Activated naive CD4-positive, alpha-beta T cell treated with anti-CD3 and anti-CD28 coated beads, Interleukin-2, amount 50 U/mL, for 16 hours (primary cell): ENCODE measurements at places on chromosomes 11 and 22.

GRCh38 chr22:48619721-48620120 lies 1208.0 kb downstream of the BRD1 start:
- no peak for DNase-seq

DNA sequence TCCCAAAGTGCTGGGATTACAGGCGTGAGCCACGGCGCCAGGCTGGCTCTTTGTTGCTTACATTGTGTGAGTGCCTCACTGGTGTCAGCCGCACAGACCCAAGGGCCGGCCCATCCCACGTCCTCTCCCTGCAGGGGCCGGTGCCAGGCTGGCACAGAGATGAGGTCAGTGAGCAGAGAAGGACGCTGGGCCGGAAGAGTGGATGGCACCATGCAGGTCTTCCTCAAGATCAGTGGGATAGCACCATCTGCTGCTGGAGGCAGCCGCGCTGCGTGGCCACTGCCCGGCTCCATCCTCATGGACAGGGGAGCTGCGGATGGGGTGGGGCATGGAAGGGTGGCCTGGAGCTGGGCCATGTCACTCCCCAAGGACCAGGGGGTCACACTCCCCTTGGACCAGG lies 22.0 kb upstream of the FGF4 start:
- DNase-seq = no peak

DNA sequence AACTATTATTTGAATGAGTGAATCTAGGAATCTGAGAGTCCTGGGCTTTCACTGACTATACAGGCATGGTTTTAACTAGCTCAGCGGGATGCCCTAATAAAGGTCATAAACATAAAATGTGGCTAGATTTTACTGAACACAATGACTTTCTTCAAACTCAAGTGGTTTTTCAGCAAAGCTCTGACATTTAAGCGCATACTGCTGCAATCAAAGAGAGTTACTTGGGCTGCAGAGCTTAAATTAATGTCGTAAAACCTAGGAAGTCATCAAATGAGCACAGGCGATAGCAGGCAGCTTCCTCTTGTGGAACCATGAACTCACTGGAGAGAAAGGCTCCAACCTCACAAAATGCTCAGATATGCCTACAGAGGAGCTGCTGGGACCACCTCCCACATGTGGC lies 6.7 kb downstream of the CSNK2A3 start:
- no peak for DNase-seq

- DNase-seq = no peak
Observed at GRCh38 chr11:115903179-115903578, 399.0 kb upstream of the CADM1 start.

DNA sequence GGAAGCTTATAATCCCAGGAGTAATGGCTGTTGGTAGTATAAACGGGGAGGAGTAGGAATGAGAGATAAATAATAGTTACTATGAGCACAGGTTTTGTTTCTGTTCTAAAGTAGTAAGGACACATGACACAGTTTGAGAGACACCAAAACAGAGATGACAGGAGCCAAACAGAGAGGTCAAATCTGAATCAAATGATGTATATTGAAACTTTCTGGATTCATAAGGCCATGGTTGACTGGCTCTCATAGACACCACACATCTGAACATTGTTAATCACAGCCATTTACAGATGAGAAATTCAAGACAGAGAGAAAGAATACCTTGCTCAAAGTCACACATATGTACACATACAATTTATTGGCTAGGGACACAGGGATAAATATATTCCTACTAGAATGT lies 63.4 kb upstream of the UCP3 start:
- DNase-seq = no peak

DNA sequence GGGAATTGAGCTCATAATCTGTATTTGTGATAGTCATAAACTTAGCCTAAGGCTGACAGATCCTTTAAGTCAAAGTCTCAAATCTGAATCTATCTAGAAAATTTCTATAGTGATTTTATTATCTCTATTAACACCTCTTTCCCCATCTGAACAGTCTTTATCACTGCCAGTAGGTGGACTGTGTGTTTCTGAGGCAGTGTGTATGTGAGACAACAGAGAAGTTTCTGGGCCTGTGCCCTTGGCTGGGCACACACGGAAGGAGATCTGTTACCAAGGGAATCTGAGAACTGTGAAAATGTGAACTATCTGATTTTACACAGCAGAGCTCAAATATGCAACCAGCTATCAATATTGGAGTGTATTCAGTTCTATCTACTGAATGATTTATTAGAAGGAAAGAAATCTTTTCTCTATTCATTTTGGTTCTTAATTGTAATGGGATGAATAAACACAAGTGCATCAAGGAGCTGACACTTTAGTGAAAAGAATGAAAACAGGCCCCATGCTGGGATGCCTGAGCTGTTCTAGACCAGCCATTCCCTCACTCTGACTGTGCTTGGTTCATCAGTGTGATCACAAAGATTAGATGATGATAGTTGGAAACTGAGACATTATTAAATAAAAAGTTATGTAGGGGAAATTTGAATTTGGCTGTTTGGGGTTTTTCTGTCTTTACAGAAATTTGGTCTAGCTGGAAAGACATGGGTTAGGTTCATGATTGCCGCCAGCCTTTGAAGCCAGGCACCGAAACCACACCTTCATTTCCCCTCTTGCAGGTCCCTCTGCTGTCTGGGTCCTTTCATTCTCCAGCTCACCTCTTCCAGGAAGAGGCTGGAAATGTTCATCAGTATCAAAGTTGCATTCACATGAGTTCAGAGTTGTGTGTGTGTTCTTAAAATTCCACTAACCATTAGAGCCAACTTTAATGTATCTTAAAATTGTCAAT lies 68.1 kb downstream of the LIF start:
- DNase-seq = peak; percentile 57

GRCh38 chr11:46902694-46903093 lies 15.7 kb downstream of the LRP4 start:
- DNase-seq = no peak

DNA sequence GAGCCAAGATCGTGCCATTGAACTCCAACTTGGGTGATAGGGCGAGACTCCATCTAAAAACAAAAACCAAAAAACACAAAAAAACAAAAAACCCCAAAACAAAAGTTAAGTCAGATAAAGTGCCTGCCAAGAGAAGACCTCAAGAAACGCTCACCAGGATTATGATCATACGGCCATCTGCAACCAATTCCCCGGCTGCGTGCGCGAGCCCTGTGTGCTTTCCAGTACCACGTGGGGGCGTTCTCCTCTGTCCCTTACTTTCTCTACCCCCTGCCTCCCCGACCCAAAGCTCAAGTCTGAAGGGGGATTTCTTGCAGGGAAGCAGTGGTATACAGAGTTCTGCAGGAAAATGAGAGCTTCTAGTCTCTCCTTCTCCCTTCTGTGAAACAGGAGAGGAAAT lies 10.5 kb upstream of the RPS19BP1 start:
- DNase-seq = no peak

- no peak for DNase-seq
Observed at GRCh38 chr22:49244466-49245420, 582.9 kb downstream of the BRD1 start.

DNA sequence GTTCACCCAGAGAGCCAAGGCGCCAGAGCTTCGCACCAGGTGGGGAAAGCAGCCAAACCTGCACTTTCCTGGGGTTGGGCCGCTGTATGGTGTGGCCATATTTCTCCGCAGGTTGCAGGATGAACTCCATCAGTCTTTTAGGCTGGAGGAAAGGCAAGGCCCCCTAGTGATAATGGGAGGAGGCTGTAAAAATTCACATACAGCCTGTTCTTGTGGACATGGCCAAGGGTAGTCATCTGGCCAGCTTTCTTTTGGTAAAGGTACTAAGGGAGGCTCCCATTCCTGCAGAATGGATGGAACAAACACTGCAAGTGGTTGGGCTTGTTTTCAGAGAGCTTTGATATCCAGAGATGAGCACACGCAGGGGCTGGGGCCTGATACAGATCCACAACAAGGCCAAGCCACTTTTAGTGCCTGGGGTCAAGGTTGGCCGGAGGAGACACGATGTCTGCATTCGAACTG lies 29.6 kb downstream of the C22orf31 start:
- DNase-seq = no peak

GRCh38 chr11:108960501-108960900 lies 295.6 kb downstream of the DDX10 start:
- DNase-seq = no peak

- no peak for DNase-seq
Observed at GRCh38 chr22:44532552-44532951, 34.5 kb upstream of the RTL6 start.

DNA sequence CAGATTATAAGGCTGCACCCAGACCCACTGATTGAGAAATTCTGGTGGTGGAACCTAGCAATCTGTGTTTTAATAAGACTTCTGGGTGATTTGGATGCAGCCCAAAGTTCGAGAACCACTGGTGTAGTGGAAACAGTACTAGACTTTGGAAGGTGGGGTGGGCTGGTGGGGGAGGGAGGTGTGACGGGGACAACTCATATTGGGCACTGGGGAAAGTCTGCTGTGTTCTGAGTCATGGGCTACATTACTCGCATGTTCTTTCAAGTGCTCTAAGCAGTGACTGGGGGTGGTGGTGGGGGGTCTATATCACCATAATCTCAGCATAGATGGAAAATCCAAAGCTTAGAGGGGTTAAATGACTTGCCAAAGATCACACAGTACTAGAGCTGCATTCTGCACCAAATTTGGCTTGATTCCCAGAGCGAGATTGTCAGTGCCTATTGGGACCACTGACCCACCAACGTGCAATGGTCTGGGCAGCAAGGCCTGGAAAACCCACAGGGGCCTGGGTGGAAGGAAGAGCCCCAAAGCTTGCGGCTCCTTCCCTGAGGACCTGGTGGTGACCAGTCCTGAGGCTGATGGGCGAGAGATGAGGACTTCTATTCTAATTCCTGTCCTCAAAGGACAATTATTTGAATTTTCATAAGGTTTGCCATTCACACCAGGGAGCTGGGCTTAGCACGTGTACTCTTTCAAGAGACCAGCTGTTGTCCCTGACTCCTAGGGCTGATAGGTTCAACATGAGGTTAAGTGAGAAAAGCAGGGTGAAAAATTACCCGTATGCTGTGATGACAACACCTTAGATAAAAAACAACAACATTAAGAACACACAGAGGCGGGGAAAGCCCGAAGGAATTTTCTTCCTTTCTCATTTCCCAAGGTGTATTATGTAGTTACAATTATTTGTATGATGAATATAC lies 77.5 kb upstream of the NARS2 start:
- peak; percentile 40 for DNase-seq

GRCh38 chr11:72577271-72577721 lies 96.9 kb downstream of the PDE2A start:
- DNase-seq = no peak

DNA sequence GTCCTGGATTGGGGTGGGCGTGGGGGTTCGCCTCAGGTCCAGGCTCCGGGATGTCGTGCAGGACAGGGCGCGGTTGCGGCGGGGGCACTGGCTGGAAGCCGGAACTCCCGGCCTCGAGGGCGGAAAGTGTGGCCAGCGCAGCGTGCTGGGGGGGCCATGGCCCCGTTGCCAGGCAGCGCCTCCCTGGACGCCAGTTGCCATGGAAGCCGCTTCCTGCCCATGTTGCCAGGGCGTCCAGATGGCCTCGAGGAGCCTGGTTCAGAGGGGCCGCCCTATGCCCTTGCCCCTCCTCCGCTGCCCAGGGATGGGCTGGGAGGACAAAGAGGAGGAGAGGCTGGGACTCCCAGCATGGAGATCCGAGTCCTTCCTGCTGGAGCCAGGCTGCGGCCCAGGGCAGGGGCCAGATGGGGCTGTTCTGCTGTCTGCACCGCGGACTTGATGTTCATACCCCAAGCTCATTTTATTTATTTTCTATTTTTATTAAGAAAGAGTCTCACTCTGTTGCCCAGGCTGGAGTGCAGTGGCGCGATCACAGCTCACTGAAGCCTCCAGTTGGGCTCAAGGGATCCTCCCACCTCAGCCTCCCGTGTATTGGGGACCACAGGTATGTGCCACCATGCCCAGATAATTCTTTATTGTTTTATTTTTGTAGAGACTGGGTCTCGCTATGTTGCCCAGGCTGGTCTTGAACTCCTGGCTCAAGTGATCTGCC lies 4.6 kb upstream of the CCDC188 start:
- DNase-seq = no peak

DNA sequence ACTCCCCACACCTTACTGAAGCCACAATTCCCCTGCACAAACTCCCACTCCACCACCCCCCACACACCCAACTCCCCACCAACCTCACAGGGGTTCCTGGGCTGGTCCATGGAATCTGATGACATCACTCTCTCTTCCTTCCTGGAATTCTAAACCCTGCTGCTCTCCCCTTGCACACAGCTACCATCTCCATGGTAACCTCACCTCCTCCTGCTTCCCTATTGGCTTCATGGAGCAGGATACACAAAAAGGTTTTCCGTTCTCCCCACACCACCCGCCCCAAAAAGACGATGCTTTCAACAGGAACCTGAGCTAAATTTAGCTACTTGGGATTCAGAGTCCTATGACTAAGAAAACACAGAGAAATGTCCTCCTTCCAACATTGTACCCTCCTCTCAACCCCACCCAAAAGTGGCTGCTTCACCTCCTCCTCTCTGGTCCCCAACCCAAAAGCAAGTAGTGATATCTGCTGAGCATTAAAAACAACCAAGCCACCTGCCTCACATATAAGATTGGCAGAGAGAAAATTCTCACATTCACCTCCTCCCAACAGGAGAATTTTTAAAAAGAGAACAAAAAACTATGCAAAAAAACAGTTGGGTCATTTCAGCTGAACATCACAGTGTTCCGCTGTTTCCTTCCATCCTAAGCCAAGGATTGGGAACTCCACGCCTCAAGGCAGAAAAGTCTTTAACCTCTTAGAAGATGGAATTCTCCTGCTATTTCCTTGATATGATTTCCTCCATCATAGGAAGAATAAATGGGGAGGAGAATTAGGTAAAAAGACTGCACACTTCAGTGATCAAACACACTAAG lies 66.9 kb downstream of the RBFOX2 start:
- DNase-seq = no peak

- DNase-seq = peak; percentile 11
Observed at GRCh38 chr11:77198440-77198849, 70.4 kb downstream of the MYO7A start.

GRCh38 chr22:31080164-31080847 lies 812 bp upstream of the SMTN start:
- no peak for DNase-seq

GRCh38 chr11:69807106-69807815 lies 12.0 kb downstream of the FGF3 start:
- no peak for DNase-seq

- DNase-seq = peak; percentile 75
Observed at GRCh38 chr11:62560566-62561103, 13.1 kb downstream of the EEF1G start.

GRCh38 chr22:19065298-19065859 lies 56.8 kb downstream of the DGCR2 start:
- no peak for DNase-seq

- no peak for DNase-seq
Observed at GRCh38 chr11:101390539-101390938, 193.3 kb downstream of the TRPC6 start.

- no peak for DNase-seq
Observed at GRCh38 chr11:123479048-123479837, 49.2 kb downstream of the GRAMD1B start.

DNA sequence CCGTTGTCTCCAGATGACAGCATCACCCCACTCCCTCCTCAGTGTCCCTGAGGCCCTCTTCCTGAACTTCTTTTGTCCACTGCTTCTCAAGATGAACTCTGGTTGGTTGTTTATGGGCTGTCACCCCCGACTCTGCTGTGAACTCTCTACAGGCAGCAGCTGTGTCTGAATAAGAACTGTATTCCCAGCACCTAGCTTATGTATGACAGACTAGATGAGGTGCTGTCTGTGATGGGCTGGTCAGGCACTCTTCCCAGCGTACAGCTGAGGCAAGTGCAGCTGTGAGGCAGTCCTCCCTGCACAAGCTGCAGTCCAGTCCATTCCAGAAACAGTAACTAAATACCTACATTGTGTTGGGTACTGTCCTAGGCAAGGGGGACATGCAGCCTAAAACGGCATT lies 111.4 kb upstream of the PITPNB start:
- no peak for DNase-seq

GRCh38 chr11:19892876-19893275 lies 180.2 kb downstream of the NAV2 start:
- DNase-seq = no peak
